Breast epithelium (tissue), 4 donors: ENCODE measurements at places on chromosomes 2 and 18.

- no peak for DNase-seq
- no peaks in the 10 kb centered on the region for H3K4me1 ChIP-seq
- H3K27me3 ChIP-seq: peaks cover 14% of the 10 kb centered on the region
- no peak overlapping the region for H3K4me3 ChIP-seq
- no peaks in the 10 kb centered on the region for H3K36me3 ChIP-seq
- H3K27ac ChIP-seq: no peak overlapping the region
These were observed 13.4 kb upstream of the CELF4 start for GRCh38 chr18:37578886-37579513.

- peak; percentile 31 for DNase-seq
- no peak overlapping the region for H3K4me3 ChIP-seq
- H3K36me3 ChIP-seq: no peaks in the 10 kb centered on the region
These were observed 31.9 kb upstream of the CREG2 start for GRCh38 chr2:101419096-101419663.

DNA sequence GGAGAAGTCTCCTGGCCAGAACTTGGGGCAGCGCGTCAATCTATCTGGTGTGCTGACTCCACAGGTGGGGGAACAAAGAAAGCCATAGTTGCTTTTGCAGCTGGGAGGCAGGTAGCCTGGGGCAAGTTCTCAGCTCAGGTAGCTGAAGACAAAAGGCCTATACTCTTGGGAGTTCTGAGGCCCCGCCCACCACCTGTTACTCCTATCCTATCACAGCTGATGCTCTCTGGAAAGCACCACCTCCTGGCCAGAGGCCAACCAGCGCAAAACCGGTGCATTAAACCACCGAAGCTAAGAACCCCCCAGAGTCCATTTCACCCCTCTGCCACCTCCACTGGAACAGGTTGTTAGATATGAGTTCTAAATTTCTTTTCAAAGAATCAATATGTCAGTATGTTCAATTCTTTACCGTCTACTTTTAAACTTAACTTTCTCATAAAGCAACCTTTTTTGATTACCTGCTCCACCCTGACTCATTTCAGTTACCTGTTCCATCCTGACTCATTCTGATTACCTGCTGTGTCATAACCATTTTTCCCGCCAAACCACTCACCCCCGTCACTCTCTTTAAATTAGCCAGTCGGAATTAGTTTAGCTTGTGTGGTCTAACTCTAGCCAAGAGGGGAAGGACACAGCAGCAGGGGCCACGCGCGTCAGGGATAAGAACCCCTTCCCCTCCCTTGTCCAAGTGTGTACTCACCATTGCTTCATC lies 43.4 kb downstream of the UPP2 start:
- no peak for DNase-seq
- no peaks in the 10 kb centered on the region for H3K4me1 ChIP-seq
- H3K27ac ChIP-seq: no peak overlapping the region
- H3K27me3 ChIP-seq: no peaks in the 10 kb centered on the region

GRCh38 chr2:10120877-10121574 lies 1.5 kb upstream of the RRM2 start:
- peak overlapping the region; percentile 75 for H3K4me3 ChIP-seq
- H3K36me3 ChIP-seq: no peaks in the 10 kb centered on the region
- peaks cover 4% of the 10 kb centered on the region for H3K4me1 ChIP-seq
- no peaks in the 10 kb centered on the region for H3K27me3 ChIP-seq
- H3K27ac ChIP-seq: peak overlapping the region; percentile 49
- DNase-seq: no peak

DNA sequence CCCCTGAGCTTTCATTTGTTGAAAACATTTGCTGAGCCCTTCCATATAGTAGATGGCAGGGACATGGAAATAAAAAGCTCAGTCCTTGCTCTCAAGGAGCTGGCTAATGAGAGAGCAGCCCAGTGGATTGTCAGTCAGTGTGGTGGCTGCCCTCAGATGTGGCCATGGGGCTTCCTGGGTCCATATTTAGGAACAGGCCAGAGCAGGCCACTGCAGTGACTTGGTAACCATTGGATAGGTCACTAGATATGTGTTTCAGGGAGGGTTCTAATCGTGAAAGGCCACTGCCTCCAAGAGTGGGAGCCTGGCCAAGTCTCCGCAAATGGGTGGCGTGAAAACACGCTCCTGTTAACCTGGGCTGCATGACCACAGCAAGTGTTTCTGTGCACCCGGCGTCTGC lies 37.4 kb downstream of the NPAS2 start:
- no peak overlapping the region for H3K4me3 ChIP-seq
- no peak overlapping the region for H3K27ac ChIP-seq
- no peaks in the 10 kb centered on the region for H3K36me3 ChIP-seq

DNA sequence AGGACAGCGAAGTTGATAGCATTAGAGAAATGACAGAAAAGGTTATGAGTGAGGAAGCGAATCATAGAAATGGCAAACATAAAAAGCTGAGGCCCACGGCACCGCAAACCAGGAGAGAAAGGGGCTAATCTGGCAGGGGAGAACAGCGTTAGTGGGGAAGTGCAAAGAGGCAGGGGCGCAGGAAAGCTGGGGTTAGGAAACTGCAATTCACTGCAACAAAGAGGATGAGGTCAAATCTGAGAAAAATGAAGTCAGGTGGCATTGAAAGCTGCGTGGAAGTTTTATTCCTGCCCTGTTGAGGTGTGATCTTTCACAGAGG lies 653 bp upstream of the ABI2 start:
- H3K4me1 ChIP-seq: no peaks in the 10 kb centered on the region
- no peak for DNase-seq
- H3K4me3 ChIP-seq: peak overlapping the region; percentile 96
- no peaks in the 10 kb centered on the region for H3K27me3 ChIP-seq
- H3K36me3 ChIP-seq: no peaks in the 10 kb centered on the region
